ELR (cell line): ENCODE measurements at places on chromosomes 6 and 20.

DNA sequence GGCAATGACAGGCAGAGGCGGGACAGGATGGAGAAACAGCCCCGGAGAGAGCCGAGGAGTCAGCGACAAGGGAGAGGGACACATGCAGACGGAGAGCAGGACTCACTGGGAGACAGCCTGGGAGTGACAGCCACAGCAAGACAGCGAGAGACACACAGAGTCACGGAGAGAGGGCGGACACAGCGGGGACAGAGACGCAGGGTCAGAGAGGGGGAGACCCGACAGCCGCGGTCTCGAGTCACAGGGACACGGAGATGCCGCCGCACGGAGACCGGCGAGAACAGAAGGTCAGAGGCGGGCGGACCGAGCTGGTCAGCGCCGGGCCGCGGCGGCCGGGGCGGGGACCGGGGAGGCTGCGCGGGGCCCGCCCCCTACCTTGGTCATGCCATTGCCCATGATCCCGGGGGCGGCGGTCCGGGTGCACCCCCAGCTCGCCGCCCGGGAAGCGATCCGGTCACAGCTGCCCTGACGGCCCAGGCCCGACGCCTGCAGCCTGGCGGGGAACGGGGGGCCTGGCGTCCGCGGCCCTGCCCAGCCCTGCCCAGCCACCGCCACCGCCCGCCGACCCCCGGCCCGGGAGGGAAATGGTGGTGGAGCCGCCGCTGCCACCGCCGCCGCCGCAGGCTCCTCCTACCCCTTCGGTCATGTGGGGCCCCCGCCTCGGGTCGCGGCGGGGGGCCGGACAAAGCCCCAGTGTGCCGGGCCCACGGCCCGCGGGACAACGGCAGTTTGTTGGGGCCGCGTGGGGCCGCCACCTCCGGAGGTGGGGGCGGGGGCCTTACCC, at the start of the genes DUSP15 and TTLL9:
TSS of gene DUSP15 (minus strand) at position 586 of the 784 bp plus-strand sequence. CDS start at position 396, 190 bp downstream.
TSS of gene TTLL9 (plus strand) at position 693 of the 784 bp plus-strand sequence. CDS start 493 bp downstream, outside the sequence.
- DNase-seq = peak; percentile 23

DNA sequence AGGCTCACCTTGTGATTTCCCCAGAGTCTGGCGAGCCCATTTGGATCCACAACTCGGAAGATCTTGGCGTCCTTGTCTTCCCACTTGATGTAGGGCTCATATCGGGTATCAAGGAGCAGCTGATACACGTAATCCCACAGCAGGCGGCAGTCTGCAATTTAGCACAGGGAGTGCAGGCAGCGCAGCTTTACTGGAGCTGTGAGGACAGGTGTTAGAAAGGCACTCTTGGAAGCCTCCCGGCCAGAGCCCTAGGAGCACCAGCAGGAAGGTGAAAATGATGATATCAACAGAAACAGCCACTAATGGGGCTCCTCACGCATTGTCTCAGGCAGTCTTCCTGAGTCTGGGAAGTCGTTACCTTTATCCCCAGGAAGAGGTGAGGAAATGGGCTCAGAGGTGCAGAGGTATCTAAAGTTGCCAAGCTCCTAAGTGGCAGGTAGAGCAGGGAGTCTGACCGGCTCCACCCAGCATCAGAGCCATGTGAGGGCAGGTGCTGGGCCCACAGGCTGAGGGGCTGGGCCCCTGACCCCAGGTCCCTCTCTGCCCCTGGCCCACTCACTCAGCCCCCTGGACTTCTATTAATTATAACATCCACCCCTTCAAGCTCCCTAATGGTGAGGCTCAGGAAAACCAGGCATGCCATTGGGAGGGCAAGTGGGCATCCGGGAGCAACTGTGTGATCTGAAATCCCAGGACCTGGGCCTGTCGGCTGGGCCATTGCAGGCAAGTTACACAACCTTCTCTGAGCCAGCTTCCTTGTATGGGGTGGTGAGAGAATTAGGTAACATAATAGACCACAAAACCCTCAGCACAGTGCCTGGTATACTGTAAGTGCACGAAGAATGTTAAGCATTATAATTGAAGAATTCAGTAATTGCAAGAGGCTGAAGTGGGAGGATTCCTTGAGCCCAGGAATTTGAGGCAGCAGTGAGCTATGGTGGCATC, 18.3 kb downstream of the ETV7 start:
- peak; percentile 59 for DNase-seq

GRCh38 chr20:22241609-22242008, 342.8 kb downstream of the FOXA2 start:
- no peak for DNase-seq

GRCh38 chr20:32231847-32232246, 24.2 kb downstream of the POFUT1 start:
- peak; percentile 13 for DNase-seq

GRCh38 chr6:106913676-106914280, 60.8 kb downstream of the CD24 start:
- DNase-seq = peak; percentile 7

GRCh38 chr20:50574108-50574507, 63.9 kb downstream of the PTPN1 start:
- no peak for DNase-seq

DNA sequence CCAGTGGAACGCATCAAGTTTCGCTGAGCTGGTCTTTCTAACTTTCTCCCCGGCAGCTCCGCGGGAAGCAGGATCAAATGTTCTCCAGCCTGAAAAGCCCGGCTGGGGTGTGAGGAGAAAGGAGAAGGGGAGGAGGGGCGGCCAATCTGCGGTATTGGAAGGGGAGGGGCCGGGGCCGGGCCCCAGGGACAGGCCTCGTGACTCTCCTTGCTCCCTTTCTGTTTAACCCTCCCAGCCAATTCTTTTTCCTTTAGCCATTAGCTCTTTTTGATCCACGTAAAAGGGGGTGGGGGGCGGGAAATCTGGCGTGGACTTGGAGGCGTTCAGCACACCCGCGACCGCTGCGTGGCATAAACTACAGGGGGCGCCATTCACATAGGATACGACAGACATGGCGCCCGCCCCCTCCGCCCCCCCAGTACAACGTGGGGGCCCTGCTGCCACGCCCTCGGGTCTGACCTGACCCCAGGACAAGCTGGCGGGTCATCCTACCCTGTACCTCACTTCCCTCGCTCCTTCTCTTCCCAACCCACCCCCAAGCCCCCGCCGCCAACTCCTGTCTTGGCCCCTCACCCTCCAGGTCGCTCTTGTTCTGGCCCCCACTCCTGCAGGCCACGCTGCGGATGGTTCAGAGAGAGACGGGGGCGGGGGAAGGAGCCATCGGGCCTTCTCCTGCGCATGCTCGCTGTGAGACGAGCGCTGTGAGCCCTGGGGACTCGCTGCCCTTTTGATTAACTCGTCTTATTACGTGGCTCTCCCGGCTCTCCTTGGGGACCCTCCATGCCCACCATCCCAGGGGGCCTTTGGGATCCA, 7.8 kb upstream of the MDGA1 start:
- peak; percentile 83 for DNase-seq

- DNase-seq = peak; percentile 13
Measured at GRCh38 chr20:1868856-1869255, 26.4 kb upstream of the SIRPA start.

GRCh38 chr6:4891141-4891540, 112.7 kb downstream of the RPP40 start:
- DNase-seq = no peak

DNA sequence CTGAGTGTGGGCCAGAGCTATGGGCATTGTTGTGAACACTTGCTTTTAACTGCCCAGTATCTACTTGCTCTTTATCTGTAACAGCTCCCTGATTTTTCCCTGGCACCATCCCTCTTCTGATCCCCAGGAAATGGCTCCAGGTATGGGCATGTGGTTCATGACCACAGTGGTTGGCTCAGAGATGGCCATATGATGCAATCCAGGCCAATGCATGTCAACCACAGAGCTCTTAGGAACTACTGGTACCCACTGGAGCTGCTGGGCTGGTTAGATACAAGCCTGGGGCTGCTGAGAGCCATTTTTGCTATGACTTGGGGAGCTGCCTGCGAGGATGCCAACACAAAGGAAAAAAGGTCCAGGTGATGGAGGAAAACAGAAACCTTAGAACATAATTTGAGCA, 55.6 kb downstream of the KCNB1 start:
- DNase-seq = no peak

DNA sequence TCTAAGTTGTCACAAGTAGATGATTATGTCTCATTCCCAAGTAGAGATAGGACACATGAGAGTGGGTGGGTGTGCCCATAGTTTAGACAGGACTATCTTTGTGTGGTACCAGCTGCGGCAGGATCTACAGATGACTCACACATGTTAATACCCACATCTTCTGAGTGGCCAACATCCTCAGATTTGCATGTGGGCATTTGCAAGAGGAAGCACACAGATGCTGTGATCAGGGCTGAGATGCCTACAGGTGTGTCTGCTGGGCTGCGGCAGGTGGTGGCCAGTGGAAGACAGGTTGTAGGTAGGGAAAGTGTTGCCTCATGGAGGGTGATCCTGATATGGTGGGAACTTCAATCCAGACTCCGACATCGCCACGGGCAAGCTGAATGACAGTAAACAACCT, 50.8 kb downstream of the UTRN start:
- peak; percentile 30 for DNase-seq

- DNase-seq = peak; percentile 86
Measured at GRCh38 chr6:157314705-157315321, 8.5 kb downstream of the TMEM242 start.

DNA sequence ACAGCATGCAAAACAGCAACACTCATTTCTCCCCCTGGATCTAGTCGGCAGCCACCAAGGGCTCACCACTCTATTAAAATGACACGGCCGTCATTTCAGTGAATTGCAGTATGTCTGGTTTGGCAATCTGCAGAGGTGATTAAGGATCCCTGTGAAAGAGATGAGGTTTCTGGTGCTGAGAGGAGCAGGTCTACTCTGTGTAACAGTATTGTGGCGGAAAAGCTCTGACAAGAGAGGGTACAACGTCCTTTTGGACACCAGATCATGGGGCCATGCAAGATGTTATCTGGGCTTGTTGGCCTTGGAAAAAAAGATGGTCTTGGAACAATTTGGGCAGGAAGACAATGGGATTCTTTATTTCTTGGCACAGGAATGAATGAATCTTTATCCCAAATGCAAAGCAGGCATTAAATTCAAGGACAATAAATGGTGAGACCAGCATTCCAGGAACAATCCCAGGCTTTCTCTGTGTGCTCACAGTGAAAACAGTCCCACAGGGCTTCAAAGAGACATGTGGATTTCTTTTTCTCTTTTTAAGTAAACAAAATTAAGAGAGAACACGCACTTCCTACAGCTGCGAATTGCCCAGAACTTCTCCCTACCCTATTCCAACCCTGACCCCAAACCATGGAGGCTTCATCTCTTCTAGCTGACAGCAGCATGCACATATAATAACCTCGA, 33.7 kb upstream of the ADGRF1 start:
- no peak for DNase-seq

DNA sequence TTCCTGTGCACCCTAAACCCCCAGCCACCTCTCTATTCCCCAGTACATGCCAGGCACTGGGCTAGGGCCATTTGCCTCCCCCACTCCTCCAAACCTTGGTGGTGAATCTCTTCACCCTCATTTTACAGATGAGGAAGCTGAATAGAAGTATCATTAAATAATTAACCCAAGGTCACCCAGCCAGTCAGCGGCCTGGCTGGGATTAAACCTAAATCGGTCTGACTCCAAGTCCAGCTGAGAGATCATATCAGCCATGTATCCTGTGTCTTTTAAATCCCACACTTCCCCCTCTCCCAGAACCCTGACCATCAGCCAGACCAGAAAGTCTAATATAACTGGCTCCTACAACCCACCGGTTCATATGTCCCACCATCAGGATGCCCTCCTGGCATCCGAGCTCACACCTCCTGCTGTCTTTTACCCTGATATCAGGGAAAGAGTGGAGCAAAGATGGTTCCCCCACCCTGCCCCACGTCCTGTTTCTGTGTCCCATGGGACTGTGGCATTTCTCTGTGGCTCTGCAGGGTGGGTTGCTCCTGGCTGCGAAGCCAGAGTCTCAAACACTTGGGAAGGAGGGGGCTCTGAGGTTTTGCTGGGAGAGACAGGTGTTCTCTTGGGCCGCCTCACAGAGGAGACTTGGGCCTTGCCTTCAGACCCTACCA, 145.3 kb downstream of the VEGFA start:
- no peak for DNase-seq

GRCh38 chr6:150334790-150335783, 33.7 kb upstream of the IYD start:
- peak; percentile 69 for DNase-seq

- DNase-seq = no peak
Measured at GRCh38 chr6:40340196-40340595, 247.0 kb downstream of the LRFN2 start.

- no peak for DNase-seq
Measured at GRCh38 chr20:15857173-15857784, 716.0 kb downstream of the KIF16B start.

- peak; percentile 91 for DNase-seq
Measured at GRCh38 chr6:144284783-144285547, at the start of gene UTRN. Gene UTRN (plus strand): TSS chr6:144285335. CDS start chr6:144291829, 6,494 bp downstream.

DNA sequence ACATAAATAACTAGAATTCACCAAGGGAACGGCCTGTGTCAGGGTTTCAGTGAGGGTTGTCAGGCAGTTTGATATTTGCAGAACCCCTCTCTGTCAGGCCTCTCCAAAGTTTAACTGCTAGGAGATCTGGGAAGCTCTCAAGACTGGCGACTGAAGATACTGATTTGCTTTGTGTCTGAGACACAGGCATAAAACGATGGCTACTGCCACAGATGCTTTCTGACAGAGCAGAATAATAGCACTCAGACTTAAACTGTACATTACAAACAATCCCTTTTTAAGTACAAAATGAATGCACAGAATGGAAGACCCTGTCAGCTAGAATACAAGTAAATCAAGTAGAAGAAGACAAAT, 7.2 kb upstream of the ATXN1 start:
- no peak for DNase-seq

GRCh38 chr6:156685823-156686222, 91.4 kb upstream of the ARID1B start:
- no peak for DNase-seq

DNA sequence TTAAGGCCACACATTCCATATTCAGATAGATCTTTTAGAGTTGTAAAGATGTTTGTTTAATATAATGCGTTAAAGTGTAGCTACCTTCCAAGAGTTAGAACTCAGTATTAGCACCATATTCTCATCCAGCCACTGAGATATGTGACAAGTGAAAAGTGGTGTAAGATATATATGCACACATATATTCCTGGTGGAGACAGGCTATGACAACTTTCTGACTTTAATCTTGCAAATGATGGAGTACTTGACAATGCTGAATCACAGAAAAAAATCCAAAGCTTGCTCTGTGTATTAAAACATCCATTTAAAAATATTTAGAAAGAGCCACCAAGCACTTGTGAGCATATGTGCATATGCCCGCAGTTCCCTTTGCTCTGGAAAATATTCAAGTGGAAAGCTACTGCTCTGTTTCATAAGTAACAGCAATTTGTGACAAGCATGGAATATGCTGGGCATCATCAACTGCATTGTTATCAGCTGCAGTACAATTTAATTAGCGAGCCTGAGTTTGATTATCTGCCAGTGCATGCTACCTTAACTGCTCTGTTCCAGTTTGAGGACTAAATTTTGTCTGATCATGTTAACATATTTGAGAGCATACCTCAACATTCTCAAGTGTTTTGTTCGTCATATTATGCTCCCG, 64.8 kb downstream of the VIP start:
- no peak for DNase-seq

DNA sequence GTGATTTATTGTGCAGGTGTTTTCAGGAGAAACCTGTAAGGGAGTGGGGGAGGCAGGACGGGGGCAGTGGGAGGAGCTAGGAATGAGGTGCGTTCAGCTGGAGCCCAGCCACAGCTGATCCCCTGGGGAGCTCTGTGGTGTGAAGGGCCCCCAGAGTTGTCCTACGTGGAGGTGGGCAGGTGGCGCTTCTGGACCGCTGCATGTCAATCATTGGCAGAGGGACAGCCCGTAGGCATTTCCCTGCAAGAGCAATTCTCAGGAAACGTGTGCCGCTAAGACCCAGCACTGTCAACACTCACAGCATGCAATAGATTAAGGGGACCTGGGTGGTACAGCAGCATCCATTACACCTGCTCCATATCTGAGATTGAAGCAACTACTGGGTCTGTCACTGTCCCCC, 88.0 kb downstream of the PRND start:
- no peak for DNase-seq

GRCh38 chr20:16574656-16575355, 1.6 kb upstream of the KIF16B start:
- DNase-seq = peak; percentile 71
